Sigmoid colon (tissue), 7 donors: ENCODE measurements at places on chromosomes 16 and 17. TPM values are rescaled to one million over a fixed set of nuclear protein-coding genes. Genes with fewer than 3 reads are reported as not detected.
A peak's percentile ranks its signal among the peaks of the same experiment; 100 is the strongest.

GRCh38 chr17:76511668-76512365 lies 10.6 kb upstream of the RHBDF2 start:
- peaks cover 19% of the 10 kb centered on the region for H3K4me1 ChIP-seq
- H3K36me3 ChIP-seq, result no peaks in the 10 kb centered on the region
- no peak overlapping the region for H3K4me3 ChIP-seq
- no peak overlapping the region for H3K27ac ChIP-seq

ABCC6 gene
- total RNA-seq, result 0.66 TPM

NHERF1 gene
- 12.5 TPM for total RNA-seq

DNA sequence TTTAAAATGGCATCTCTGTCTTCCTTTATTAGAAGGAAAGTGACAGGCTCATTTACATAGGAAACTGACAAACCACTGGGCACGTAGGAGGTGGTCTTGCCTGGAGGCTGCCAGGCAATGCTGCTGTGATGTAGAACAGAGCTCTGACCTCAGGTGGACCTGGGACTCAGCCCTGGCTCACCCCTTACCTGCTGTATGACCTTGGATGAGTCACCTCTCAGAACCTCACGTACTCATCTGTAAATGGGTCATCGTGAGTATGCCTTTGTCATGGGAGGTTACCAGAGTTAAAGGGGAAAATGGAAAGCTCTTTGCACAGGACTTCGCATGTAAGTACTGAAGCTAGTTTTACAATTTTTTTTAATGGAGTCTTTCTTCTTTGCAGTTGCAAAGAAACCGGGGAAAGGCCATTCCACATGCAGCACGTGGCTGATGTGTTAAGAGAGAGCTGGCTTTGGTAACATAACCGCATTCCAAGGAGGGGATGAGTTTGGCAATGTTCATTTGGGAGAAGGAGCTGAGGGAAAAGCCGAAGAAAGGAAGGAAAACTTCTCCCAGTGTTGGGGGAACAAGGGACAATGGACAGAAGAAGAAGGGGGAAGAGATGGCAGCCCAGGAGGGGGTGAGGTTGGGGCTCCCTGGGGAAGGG lies 37.4 kb upstream of the LONP2 start:
- no peaks in the 10 kb centered on the region for H3K27me3 ChIP-seq
- no peaks in the 10 kb centered on the region for H3K4me1 ChIP-seq
- no peaks in the 10 kb centered on the region for H3K36me3 ChIP-seq
- no peak overlapping the region for H3K27ac ChIP-seq
- no peak overlapping the region for H3K4me3 ChIP-seq

DNA sequence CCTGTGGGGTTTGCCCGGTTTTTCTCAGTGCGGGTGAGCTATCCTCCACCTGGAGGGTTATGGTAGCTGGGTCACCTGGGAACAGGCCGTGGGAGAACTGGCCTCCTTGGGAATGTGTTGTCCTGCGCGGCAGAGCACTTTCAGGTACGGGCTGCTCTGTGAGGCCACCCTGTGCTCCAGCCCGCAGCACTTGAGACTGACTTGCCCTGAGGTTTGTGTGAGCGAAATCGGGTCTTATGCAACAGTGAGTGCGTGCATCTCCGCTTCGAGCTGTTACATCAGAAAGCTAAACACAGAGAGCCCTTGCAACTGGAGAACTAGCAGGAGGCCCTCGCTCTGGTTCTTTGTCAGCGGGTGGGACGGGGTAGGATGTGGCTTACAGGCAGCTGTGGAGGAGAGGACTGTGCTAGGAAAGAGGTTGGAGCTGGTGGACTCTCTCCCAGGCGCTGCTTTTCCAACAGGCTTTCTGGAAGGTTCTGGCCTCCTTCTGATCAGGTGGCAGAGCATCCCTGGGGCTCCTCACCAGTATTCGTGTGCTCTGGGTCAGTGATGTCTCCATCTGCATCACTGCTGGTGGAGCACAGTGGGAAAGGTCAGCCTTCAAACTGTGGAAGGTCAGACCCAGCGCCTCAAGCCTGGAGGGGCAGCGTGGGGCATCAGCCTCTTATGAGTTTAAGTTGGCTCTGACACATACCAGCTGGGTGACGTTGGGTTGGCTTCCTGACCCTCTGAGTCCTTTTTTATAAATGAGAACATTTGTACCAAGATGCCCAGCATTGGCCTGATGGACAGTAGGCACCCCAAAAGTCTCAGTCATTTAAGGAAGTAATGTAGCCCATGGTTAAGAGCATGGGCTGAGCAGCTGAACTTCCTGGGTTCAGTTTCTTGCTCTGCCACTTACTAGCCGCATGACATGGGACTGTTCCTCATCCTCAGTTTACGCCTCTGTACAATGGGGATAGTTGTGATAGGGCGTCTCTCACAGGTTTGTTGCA lies 76.3 kb downstream of the KSR1 start:
- H3K27me3 ChIP-seq, result no peaks in the 10 kb centered on the region
- H3K4me1 ChIP-seq, result no peaks in the 10 kb centered on the region
- no peaks in the 10 kb centered on the region for H3K36me3 ChIP-seq
- DNase-seq, result peak; percentile 77
- H3K27ac ChIP-seq, result peak overlapping the region; percentile 21

KRT40 gene
- not detected for total RNA-seq

CHST4 gene
- not detected for total RNA-seq

DNA sequence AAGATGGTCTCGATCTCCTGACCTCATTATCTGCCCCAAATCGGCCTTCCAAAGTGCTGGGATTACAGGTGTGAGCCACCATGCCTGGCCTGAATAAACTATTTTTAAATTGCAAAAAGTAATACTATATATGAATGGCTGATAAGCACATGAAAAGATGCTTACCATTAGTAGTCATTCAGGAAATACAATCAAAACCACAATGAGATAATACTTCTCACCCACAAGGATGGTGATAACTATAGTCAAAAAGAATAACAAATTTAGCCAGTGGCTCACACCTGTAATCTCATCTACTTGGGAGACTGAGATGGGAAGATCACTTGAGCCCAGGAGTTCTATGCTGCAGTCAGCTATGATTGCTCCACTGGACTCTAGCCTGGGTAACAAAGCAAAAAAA lies 2.4 kb upstream of the TACO1 start:
- no peaks in the 10 kb centered on the region for H3K27me3 ChIP-seq
- no peak overlapping the region for H3K27ac ChIP-seq
- no peak for DNase-seq
- H3K4me3 ChIP-seq, result no peak overlapping the region
- H3K4me1 ChIP-seq, result peaks cover 20% of the 10 kb centered on the region
- H3K36me3 ChIP-seq, result peaks cover 9% of the 10 kb centered on the region

- no peaks in the 10 kb centered on the region for H3K4me1 ChIP-seq
- no peak for DNase-seq
- no peaks in the 10 kb centered on the region for H3K27me3 ChIP-seq
- no peak overlapping the region for H3K4me3 ChIP-seq
- no peaks in the 10 kb centered on the region for H3K36me3 ChIP-seq
These were observed 61.1 kb upstream of the CPHXL start for GRCh38 chr16:75787440-75787839.

IRF8 gene
- total RNA-seq, result 10.8 TPM

COX6A2 gene
- not detected for total RNA-seq

ACLY gene
- 48.3 TPM for total RNA-seq

DNA sequence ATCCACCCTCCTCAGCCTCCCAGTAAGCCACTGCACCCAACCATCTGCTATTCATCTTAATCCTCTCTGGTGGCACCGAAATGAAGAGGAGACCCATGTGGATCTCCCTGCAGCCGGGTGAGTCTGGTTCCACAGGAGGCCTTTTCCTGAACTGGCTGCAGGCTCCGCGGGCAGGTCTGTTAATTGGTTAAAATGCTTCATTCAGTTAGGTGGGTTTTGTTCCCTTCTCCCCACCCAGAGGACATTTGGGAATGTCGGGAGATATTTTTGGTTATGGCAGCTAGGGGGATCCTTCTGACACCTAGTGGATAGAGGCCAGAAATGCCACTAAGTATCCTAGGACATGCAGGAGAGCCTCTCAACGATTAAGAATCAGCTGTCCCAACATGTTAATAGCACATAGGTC lies 16.7 kb downstream of the C16orf54 start:
- H3K27ac ChIP-seq, result no peak overlapping the region
- DNase-seq, result no peak
- H3K4me3 ChIP-seq, result no peak overlapping the region
- H3K36me3 ChIP-seq, result no peaks in the 10 kb centered on the region
- no peaks in the 10 kb centered on the region for H3K4me1 ChIP-seq
- H3K27me3 ChIP-seq, result no peaks in the 10 kb centered on the region

GRCh38 chr17:30345527-30346075 lies 11.7 kb upstream of the TMIGD1 start:
- no peak overlapping the region for H3K27ac ChIP-seq
- no peak for DNase-seq
- no peak overlapping the region for H3K4me3 ChIP-seq
- H3K27me3 ChIP-seq, result no peaks in the 10 kb centered on the region
- no peaks in the 10 kb centered on the region for H3K4me1 ChIP-seq
- no peaks in the 10 kb centered on the region for H3K36me3 ChIP-seq

- no peaks in the 10 kb centered on the region for H3K27me3 ChIP-seq
- no peak overlapping the region for H3K27ac ChIP-seq
- DNase-seq, result no peak
- H3K36me3 ChIP-seq, result no peaks in the 10 kb centered on the region
- H3K4me3 ChIP-seq, result no peak overlapping the region
These were observed 161.9 kb upstream of the XYLT1 start for GRCh38 chr16:17632667-17633066.

DNA sequence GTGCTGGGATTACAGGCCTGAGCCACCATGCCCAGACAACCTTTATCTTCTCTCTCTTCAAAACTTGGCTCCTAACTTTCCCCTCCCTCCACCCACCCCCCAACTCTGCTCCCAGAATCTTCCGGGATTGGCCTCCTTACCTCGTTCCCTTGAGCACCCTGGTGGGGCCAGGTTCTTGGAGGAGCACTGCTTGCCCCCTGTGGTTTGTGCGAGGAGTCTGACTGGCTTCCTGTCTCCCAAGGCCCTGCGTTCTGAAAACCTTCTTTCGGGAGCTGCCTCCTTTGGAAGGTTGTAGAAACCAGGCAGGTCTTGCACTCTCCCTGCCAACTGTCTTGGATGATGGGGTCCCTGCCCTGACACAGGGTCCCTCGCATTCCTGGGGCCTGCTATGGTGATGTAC lies 19.8 kb downstream of the PLXDC1 start:
- no peaks in the 10 kb centered on the region for H3K36me3 ChIP-seq
- no peak for DNase-seq
- peak overlapping the region; percentile 16 for H3K27ac ChIP-seq
- H3K4me1 ChIP-seq, result no peaks in the 10 kb centered on the region
- H3K4me3 ChIP-seq, result no peak overlapping the region
- no peaks in the 10 kb centered on the region for H3K27me3 ChIP-seq

- DNase-seq, result peak; percentile 68
- no peaks in the 10 kb centered on the region for H3K27me3 ChIP-seq
- H3K4me3 ChIP-seq, result peak overlapping the region; percentile 20
- no peaks in the 10 kb centered on the region for H3K4me1 ChIP-seq
These were observed 55.6 kb upstream of the ALOX12 start for GRCh38 chr17:6940186-6940649.

DNA sequence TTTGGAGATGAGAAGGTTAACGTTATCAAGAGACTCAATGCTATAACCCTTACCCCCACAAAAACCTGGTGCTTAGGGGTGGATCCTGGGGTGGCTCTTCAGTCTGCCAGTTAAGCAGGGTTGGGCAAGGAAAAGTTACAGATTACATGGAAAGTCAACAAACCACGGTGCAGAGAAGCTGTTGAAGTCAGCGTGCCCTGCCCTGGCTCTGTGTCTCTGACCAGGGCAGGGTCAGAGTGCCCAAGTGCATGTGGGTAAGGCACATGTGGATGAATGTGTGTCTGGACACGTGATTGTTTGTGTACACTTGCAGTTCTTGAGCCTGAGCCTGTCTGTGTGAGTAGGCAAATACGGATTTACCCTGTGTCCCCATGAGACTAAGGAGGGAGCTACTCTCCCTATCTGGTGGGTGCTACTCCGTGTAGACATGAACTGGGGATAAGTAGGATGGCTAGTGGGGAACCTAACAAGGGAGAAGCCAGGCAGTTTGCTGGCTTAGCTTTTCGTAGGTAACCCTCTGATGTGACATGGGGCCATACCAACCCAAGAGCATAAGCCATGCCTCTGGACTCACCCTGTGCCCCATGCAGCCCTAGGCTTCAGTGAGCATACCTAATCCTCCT lies 5.5 kb downstream of the IGFBP4 start:
- peak overlapping the region; percentile 96 for H3K27ac ChIP-seq
- no peaks in the 10 kb centered on the region for H3K27me3 ChIP-seq
- DNase-seq, result no peak
- peaks cover 77% of the 10 kb centered on the region for H3K4me1 ChIP-seq
- peaks cover 19% of the 10 kb centered on the region for H3K36me3 ChIP-seq

FAM83G gene
- total RNA-seq, result 2.8 TPM

GRCh38 chr16:77579351-77579891 lies 142.9 kb upstream of the NUDT7 start:
- H3K36me3 ChIP-seq, result no peaks in the 10 kb centered on the region
- H3K27ac ChIP-seq, result no peak overlapping the region
- DNase-seq, result no peak
- H3K27me3 ChIP-seq, result no peaks in the 10 kb centered on the region

GRCh38 chr17:78879635-78880186 lies 23.3 kb downstream of the CEP295NL start:
- no peaks in the 10 kb centered on the region for H3K27me3 ChIP-seq
- H3K36me3 ChIP-seq, result no peaks in the 10 kb centered on the region
- H3K4me1 ChIP-seq, result peaks cover 90% of the 10 kb centered on the region

DNA sequence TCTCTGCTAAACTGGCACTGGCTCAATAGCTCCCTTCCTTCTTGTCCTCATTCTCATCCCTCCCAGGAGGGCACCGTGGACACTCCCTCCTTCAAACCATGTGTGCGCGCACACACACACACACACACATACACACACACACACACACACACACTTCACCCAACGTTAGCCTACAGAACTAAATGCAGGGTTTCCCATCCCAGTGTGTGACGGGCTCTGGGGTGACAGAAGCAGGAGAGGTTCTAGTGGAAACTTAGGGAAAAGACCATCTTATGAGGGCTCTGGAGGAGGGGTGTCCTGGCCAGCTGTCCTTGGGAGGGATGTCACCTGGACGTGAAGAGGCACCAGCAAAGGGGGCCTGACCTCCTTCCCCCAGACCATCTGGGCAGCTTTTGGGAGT lies 19.7 kb downstream of the OSBPL7 start:
- no peak overlapping the region for H3K4me3 ChIP-seq
- H3K4me1 ChIP-seq, result no peaks in the 10 kb centered on the region
- H3K36me3 ChIP-seq, result no peaks in the 10 kb centered on the region
- DNase-seq, result no peak

PFAS gene
- 4.6 TPM for total RNA-seq

TBC1D3E gene
- not detected for total RNA-seq

DNA sequence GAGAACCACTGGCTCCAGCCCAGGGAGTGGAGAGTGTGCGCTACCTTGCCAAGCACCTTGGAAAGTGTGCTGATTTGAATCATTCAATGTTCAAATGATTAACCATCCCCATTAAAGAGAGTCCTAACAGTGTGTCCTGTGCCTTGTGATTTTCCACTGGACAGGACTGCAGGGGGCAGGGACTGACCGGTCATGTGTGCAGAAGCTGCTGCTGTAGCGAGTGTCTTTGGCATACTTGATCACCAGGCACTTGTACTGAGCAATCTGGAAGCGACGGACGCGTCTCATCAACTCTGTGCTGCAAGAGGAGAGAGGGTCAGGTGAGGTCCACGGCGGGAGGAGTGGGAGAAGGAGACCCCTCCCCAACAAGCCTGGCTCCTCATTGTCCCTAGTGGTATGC lies 2.0 kb downstream of the TK1 start:
- no peaks in the 10 kb centered on the region for H3K27me3 ChIP-seq
- peaks cover 53% of the 10 kb centered on the region for H3K4me1 ChIP-seq
- DNase-seq, result no peak
- no peaks in the 10 kb centered on the region for H3K36me3 ChIP-seq
- no peak overlapping the region for H3K27ac ChIP-seq
- no peak overlapping the region for H3K4me3 ChIP-seq

LRRC37B gene
- 14.0 TPM for total RNA-seq
